Mesenteric fat pad (tissue), 1 donor: ENCODE measurements at places on chromosomes 12 and 14.

DNA sequence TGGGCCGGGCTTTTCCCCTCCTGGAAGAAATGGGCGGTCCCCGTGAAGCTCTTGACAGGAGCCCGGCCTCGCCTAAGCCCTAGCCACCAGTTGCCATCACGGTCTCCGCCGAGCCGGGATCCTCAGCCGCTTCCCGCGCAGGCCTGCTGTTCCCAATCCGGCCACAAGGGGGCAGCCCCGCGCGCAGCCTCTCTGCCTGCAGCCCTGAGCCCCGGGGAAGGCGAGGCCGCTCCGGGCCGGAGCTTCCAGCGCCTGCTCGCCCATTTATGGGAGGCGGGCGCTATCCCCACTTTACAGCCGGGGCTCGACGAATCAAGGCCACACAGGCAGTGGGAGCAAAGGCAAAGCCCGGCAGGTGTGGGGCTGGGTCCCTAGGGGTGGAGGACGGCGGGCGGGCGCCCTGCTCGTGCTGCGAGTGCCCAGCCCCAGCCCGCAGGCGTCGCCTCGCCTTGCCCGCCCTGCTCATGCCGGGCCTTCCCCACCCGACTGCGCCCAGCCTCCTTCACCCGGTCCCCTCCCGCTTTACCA lies 61.5 kb downstream of the LGMN start:
- DNase-seq: peak; percentile 94

DNA sequence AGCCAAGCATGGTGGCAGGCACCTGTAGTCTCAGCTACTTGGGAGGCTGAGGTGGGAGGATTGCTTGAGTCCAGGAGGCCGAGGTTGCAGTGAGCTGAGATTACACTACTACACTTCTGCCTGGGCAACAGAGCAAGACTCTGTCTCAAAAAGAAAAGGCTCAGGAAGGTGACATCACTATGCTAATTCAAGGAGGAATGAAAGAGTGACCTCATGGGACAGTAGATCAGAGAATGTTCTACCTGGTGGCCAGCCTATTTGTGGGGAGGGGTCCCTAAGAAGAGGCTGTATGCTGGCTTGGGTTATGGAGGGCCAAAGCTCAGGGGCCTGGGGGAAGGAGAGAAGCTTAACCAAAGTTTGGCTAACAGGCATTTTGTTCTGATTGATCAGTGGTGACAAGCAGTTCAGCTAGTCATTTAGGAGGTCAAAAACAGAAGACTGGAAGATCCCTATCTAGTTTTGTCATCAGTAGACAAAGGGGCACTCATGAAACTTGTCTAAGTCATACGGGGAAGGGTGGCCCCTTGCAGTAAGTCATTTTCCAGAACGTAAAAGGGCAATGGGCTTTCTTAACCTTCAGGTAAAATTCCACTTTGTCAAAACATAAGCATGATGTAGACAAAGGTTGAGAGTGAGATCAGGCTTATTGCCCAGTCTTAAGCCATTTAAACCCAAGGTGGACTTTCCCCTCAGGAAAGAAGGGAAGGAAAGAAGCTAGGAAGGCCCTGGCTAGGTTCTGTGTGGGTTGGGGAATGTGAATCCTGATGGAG lies 60.8 kb upstream of the EEA1 start:
- DNase-seq: no peak

DNA sequence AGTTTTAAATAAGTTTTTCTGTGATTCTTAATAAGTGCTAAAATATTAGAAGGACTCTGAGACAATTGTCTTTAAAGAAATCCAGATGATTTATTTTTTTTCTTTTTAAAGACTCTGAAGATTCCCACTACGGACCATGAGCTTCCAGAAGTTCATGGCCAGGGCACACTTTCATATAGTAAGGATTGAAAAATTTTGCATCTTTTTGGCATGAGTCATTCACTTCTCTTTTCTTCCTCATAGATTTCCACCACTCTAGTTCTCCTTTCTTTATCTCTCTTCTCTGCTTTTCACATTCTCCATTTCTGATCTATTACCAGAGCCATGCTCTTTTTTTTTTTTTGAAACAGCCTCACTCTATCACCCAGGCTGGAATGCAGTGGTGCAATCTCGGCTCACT lies 385.8 kb downstream of the FLRT2 start:
- DNase-seq: no peak

DNA sequence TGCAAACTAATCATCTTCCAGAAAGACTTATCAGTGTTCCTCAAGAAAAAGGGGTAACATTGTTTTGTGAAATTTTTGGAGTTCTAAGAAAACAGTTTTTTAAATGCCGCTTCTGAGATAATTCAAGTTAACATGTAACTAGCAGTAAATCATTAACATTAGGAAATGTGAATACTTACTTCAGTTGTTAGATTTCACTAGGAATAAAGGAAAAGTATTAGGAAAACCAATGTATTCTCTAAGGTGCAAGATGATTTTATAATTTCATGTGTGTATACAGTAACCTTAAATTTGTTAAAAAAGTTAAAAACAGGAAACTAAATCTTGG lies 36.8 kb downstream of the PAPOLA start:
- DNase-seq: no peak

GRCh38 chr12:54725233-54725843 lies 77.2 kb upstream of the DCD start:
- DNase-seq: no peak

- no peak for DNase-seq
These were observed 109.8 kb downstream of the PHLDA1 start for GRCh38 chr12:75921622-75922289.

DNA sequence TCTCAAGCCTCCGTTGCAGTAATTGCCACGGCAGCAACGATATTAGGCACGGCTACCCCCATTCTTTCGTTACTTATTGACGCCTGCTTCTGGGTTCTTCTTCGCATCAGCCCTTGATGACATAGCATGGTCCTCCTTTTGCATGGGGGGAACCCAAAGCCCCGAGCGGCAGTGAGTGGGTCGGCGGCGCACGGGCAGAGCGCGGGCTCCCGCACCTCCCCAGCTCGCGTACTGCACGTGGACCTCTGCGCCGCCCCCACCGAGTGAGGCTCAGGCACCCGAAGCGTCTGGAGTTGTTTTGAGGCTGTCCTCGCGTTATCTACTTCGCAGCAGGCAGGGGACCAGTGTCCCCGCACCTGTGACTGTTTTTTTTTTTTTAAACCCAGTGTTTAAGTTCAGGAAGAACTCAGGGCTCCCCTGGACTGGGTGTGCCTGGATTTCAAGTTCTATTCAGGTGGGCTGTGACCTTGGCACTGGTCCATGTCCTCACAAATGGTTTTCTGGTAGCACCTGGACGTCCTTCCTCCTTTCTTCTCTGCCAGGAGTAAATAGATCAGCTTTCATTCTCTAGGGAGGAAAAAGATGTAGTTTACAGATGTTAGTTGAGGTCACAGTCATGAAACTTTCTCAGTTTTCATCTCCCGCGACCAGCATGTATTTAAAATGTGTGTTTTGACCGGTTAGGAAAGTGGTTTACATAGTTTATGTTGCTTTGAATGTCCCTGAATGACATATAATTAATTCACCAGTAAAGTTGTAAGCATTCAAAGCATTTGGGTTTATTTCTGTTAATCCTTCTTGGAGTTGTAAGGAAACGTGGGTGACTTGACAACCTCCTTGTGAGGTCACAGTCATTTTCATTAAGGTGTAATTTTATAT lies 1.4 kb upstream of the FOXN4 start:
- no peak for DNase-seq

DNA sequence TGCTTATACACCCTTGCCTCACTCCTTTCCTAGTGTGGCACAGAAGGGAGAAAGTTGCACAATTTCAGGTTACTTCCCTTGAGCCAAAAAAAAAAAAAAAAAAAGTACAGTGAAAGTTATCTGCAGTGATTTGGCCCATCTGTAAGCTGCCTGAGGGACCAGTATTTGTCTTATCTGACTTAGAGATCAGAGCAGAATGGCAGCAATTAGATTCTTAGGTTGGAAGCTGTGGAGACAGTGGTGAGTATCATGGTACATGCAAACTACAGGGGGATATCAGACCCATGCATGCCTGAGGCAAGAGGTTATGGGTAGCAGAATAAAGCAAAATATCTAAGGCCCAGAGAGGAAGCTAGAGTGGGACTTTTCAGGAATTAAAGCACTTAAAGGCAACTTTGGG lies 1070.7 kb upstream of the NOVA1 start:
- no peak for DNase-seq

- DNase-seq: no peak
These were observed 5.9 kb downstream of the GPR84 start for GRCh38 chr12:54358191-54358944.

GRCh38 chr14:95711476-95712176 lies 2.3 kb downstream of the TCL1A start:
- no peak for DNase-seq

GRCh38 chr12:27946421-27946820 lies 26.1 kb downstream of the PTHLH start:
- DNase-seq: no peak

DNA sequence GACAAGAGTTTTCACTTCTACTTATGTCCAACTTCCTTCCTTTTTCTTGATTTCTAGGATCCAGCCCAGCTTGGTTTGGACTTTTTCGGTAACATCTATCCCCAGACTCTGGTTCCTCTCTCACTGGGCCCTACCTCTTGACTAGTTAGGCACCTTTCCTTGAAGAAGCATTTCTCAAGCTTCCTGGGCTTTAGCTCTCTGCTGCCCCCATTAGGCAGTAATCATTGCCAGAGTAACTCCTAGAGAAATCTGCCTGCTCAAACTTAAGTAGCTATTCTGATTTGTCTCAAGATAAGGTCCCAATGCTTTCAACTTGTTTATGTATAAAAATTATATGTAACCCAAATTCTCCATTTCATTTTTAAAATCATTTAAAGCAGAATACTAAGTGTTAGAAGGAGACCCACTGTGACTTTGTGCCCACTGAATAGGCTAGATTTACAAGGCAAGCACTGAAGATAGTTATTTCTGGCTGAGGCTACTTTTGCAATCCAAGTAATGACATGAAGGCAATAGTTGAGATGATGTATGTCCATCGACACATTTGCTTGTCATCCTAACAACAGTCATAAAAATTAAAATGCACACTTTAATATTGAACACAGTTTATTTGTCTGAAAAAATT lies 275.0 kb upstream of the G2E3 start:
- no peak for DNase-seq

GRCh38 chr12:69701826-69702225 lies 2.7 kb upstream of the BEST3 start:
- DNase-seq: no peak

DNA sequence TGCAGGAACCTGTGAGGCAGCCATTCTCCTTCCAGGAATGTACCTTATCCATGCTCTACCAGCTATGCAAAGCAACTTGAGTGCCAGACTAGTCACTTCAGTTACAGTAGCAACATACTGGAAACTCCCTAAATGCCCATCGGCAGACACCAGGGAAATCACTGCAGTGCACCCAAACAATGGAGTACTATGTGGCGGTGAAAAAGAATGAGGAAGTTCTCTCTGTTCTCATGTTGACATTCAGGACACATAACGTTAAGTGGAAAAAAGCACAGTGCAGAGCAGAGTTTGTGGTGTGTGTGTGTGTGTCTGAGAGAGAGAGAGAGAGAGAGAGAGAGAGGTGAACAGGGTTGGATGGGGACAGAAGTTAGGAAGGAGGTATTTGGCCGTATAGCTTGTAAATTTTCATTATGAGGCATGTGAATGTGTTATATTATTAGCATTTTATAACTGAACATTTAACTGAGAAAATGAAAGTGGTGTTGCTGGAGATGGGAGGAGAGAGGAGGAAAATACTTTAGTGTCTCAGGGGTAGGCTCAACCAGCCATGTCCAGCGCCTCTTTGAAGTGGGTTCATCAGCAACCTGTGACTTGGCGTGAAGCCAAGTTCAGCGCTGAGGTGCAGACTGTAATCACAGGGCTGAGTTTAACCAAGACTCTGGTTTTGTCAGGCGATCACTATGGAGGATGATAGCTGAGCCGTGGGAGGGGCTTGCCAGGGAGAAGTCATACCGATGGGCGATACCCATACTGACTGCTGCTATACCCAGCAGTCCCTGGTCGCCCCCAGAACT lies 17.3 kb downstream of the TNFAIP2 start:
- no peak for DNase-seq

GRCh38 chr12:65875640-65876071 lies 51.4 kb downstream of the HMGA2 start:
- no peak for DNase-seq

GRCh38 chr14:22491683-22492621 lies 97.1 kb downstream of the DAD1 start:
- DNase-seq: no peak

DNA sequence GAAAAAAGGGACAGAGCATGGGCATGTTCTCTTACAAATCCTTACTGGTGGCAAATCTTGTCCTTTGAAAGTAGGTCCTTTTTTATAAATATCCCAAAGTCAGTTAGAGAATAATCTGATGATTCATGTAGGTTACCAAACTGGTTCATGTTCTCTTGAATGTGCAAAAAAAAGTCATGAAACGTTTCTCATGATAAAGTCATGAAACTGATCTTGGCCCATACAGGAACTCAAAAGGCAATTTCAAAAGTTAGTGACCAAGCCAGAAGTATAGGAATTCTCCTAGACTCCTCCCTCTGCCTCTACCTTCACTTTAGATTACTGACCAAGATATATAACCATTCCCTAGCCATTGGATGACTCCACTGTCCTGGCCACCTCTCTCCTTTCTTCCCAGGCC lies 27.3 kb upstream of the SPTSSA start:
- DNase-seq: no peak

GRCh38 chr14:65107200-65107599 lies 4.9 kb upstream of the MAX start:
- DNase-seq: no peak

DNA sequence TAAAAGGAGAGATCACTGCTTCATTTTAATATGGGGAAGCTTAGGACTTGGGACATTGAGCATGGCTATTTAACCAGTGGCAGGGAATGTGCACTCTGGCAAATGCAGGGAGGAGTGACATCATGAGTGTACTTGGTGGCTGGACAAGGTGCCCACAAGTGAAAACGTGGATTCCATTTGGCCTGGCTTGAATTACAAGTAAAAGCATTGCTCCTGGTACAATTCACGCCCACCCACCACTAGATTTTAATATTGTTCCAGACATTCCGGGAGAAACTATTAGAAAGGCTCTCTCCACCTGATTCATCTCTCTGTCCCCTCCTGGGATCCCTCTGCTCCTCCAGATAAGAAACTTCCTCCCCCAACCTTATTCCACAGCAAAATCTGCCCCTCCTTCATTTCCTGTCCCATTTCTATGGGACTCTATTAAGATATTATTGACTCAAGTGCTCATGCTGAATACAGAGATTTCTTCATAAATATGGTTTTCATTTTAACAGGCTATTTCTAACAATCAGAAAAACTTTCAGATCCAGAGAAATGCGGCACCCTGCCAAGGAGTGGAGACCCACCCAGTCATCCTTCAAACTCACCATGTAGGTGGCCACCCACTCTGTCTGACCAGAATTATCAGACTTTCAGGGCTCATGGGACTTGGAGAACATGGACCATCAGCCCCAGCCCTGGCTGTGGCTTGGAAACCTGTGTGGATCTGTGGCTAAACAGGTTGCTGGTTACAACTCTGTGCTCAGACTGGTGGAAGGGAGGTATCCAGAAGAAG lies 43.2 kb downstream of the SSPN start:
- no peak for DNase-seq

DNA sequence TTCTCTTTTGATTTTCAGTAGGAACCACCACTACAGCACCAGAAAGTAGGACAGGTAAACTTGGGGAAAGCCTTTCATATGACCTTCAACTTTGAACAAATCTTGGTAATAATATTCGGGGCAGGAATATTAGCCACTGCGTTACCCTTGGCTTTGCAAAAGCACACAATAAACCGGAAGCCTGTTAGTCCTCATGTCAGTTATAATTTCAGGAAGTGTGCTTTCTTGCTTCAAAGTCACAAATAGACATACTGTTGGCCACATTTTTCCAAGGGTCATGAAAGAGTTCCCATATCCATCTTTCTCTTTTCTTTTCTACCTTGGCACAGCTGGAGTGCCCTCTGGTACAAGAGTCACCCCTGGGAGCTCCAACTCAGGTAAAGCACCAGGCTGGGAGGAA lies 167.2 kb upstream of the CNTN1 start:
- DNase-seq: no peak
